ENCODE measurements at places on chromosomes 2 and 18. TPM values are rescaled to one million over a fixed set of nuclear protein-coding genes. Genes with fewer than 3 reads are reported as not detected.

- no peak for DNase-seq
These were observed 89.2 kb upstream of the LRATD1 start for GRCh38 chr2:14543284-14543683.

GRCh38 chr2:69477627-69478026, 40.4 kb upstream of the NFU1 start:
- no peak for DNase-seq

DNA sequence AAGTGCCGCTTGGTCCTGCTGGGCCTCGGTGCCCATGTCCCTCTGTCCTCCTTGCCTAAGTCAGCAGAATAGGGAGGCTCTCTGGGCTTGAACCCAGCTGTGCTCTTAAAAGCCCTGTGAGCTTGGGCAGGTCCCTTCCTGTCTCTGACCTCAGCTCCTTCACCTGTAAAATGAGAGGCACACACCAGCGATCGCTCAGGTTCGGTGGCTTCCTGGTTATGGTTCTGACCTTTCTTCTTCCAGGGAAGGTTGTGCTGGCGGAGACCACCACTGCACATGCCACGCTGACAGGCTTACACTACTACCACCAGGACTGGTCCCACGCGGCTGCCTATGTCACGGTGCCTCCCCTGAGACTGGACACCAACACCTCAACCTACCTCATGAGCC, 36.1 kb upstream of the MAPRE3 start:
- DNase-seq = peak; percentile 1

GRCh38 chr2:239534581-239535412, 134.0 kb upstream of the HDAC4 start:
- no peak for DNase-seq

The MSH2 gene
- 7.2 TPM for polyA plus RNA-seq

The TANC1 gene
- 9.2 TPM for polyA plus RNA-seq

DNA sequence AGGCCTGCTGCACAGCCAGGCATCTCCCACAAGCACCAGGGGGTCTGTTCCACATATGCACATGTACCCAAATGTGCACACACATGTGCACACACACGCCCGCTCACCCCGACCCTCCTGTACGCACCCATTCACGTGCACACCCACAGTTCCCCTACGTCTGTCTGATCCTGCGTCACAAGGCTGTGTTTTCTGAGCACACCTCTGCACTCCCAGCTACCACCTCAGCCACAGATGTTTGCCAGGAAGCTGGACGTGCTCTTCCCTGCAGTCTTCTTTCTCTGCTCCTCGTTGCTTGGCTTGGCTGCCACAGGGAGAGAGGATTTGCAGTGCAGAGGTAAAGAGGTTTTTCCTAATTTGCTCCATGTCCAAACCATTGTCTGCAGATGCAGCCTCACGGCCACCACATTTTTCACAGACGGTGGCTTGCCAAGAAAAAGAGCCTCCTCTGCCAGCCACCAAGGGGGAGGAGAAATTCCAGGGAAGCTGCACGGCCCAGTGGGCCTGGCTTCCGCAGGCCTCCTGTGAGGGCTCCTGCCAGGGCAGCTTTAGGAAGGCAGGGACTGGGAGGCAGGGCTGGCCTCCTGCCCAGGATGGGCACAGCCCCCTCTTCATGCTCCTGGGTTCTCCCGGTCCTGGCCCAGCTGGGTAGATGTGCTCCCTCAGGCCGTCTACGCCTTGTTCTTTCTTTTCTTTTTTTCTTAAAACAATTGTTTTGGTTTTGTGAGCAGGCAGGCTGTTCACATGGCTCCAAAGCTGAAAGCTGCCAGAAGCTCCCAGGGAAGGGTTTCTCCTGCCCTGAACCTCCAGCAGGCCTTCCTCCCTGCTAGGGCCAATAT, 29.3 kb upstream of the HS6ST1 start:
- DNase-seq = peak; percentile 80

- DNase-seq = no peak
These were observed 24.9 kb downstream of the CLK1 start for GRCh38 chr2:200839513-200839912.

The MAP3K19 gene
- not detected for polyA plus RNA-seq

The FTCDNL1 gene
- polyA plus RNA-seq = 4.1 TPM

The DLGAP1 gene
- 1.2 TPM for polyA plus RNA-seq

GRCh38 chr2:64626963-64627760, 26.6 kb downstream of the SERTAD2 start:
- DNase-seq = peak; percentile 73

DNA sequence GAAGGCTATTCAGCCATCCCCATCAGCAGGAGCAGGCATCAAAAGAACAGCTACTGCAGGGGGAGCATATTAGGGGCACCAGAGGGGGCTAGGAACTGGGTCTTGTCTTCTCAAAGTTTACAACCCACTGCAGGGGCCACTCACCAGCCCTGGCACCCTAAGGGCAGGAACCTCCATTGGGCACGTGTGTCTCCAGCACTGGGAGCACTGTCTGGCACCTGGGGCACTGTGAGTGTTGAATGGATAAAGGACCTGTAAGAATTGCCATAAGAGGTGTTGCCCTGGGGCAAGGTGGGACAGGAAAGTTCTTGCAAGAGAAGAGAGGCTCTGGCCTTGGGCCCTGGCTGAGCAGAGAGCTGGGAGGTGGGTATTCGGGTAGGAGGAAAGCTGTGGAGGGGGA, 1.4 kb upstream of the STEAP3 start:
- no peak for DNase-seq

DNA sequence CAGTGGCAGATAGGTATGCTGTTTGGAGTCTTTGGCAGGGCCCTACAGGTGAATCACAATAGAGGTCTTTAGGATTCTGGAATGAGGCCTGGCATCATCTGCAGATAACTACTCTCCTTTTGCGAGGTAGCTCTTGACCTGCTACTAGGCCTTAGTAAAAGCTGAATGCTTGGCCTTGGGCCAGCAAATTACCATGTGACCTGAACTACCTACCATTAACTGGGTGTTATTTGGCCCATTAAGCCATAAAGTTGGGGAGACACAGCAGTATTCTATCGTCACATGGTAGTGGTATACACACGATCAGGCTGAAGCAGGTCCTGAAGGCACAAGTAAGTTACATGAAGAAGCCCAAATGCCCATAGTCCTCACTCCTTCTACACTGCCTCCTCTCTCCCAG, 178.2 kb downstream of the PPP1R1C start:
- no peak for DNase-seq

GRCh38 chr18:77003316-77003715, 129.3 kb downstream of the MBP start:
- DNase-seq = no peak

DNA sequence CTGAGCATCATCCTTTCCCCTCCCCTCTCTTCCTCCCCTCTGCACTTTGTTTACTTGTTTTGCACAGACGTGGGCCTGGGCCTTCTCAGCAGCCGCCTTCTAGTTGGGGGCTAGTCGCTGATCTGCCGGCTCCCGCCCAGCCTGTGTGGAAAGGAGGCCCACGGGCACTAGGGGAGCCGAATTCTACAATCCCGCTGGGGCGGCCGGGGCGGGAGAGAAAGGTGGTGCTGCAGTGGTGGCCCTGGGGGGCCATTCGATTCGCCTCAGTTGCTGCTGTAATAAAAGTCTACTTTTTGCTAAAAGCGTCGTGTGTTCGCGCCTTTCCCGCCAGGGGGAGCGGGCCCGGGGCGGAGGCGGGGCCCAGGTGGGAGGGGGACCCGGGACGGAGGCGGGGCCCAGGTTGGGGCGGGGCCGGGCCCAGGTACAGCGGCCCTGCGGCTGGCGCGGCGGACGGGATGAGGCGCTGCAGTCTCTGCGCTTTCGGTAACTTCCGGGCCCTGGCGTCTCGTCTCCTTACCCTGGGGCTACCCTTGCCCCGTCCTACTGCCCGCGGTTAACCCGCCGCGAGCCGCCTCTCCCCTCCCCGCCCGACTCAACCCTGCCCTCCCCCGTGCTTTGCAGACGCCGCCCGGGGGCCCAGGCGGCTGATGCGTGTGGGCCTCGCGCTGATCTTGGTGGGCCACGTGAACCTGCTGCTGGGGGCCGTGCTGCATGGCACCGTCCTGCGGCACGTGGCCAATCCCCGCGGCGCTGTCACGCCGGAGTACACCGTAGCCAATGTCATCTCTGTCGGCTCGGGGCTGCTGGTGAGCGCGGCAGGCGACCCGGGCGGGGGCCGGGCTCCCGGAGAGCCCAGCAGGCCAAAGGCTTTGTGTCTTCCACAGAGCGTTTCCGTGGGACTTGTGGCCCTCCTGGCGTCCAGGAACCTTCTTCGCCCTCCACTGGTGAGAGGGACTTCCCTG, at the start of gene KRTCAP3:
KRTCAP3 (plus strand) TSS at position 424 of the 962 bp plus-strand sequence; CDS start at position 456, 32 bp downstream.
- peak; percentile 74 for DNase-seq

- peak; percentile 62 for DNase-seq
These were observed 6.7 kb downstream of the AOX1 start for GRCh38 chr2:200592406-200593075.

GRCh38 chr2:176504440-176504839, 235.2 kb downstream of the MTX2 start:
- no peak for DNase-seq

DNA sequence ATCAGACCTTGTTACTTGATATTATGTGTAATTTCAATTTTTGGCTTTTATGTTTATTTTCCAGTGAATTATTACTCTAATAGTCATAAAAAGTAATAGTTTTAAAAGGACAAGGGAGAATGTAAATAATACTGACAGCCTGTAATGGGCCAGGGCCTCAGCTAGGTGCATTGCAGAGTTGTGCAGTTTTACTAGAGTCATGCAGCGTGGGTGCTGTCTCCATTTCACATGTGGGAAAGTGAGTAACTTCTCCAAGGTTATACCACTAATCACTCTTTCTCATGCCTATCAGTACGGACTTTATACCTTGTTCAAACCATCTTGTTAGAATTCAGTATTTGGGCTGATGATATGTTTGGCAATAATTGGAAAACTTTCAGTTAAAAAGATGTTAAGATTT, 73.3 kb downstream of the UGGT1 start:
- DNase-seq = no peak

Measured in kidney (tissue), 22 donors.